Calu3 (cell line): ENCODE measurements at places on chromosomes 16 and 17. TPM values are rescaled to one million over a fixed set of nuclear protein-coding genes. Genes with fewer than 3 reads are reported as not detected.

GRCh38 chr17:62995377-62995885, 29.4 kb downstream of the TANC2 start:
- DNase-seq: peak; percentile 21

DNA sequence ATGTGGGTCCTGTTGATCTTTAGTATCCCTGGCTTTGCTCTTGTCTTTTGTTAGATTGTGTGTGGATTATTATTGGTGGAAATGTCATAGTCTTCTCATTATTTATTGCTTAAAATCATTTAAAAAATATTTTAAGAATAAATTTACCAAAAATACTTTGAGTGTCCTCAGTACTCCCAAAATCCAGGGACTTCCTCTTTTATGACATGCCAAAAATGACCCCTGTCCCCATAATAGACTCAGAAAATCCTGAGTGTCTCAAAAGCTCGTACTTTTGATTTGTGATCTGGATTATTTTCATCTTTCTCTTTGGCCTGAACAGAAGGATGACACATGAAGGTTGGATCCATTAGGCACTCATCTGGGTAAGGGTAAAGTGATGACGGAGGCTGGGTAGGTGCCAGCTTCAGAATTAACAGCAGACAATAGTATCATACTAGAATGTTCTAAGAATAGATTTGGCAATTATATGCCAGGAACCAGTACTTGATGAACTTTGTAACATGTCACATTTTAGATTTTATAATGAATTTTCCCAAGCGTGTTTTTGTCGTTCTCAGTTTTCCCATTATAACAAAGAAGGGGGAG, 602.2 kb upstream of the CDH8 start:
- DNase-seq: no peak

- DNase-seq: no peak
Observed at GRCh38 chr16:13808102-13808501, 111.9 kb upstream of the ERCC4 start.

- peak; percentile 91 for DNase-seq
Observed at GRCh38 chr17:75601057-75601987, 13.7 kb downstream of the MYO15B start.

GRCh38 chr17:75457047-75457654, 716 bp downstream of the TMEM94 start:
- DNase-seq: peak; percentile 32

- DNase-seq: no peak
Observed at GRCh38 chr17:507441-507840, 154.8 kb upstream of the RPH3AL start.

DNA sequence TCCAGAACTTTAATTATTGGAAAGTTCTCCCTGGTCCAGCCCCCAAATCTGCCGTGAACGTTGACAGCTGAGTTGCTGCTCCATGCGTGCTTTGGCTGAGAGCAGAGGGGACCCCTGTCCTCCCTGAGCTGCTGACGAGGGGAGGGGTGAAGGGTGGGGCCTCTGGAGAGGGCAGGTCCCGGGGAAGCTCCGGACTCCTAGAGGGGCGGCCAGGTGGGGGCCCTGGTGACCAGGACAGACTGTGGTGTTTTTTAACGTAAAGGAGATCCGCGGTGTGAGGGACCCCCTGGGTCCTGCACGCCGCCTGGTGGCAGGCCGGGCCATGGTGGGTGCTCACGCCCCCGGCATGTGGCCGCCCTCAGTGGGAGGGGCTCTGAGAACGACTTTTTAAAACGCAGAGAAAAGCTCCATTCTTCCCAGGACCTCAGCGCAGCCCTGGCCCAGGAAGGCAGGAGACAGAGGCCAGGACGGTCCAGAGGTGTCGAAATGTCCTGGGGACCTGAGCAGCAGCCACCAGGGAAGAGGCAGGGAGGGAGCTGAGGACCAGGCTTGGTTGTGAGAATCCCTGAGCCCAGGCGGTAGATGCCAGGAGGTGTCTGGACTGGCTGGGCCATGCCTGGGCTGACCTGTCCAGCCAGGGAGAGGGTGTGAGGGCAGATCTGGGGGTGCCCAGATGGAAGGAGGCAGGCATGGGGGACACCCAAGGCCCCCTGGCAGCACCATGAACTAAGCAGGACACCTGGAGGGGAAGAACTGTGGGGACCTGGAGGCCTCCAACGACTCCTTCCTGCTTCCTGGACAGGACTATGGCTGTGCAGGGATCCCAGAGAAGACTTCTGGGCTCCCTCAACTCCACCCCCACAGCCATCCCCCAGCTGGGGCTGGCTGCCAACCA, at the start of gene MC1R:
MC1R (plus strand) TSS at position 410 of the 895 bp plus-strand sequence; CDS start at position 807, 397 bp downstream.
- peak; percentile 63 for DNase-seq

DNA sequence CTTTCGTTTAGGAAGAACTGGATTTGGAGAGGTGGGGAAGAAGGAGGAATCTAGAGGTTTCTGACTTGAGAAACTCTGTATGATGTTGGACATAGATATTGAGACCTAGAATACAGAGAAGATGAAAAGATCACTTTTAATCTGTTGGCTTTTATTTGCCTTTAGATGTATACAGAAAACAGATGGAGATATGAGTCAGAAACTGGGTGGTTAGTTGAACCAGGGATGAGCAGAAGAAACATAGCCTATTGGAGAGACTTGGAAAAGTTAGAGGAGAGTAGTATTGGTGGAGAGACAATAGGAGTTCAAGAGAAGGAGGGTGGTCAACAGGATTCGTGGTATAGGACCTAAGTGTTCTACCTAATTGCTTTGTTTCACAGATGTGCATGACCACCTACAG, 5.1 kb downstream of the PHAF1 start:
- no peak for DNase-seq

DNA sequence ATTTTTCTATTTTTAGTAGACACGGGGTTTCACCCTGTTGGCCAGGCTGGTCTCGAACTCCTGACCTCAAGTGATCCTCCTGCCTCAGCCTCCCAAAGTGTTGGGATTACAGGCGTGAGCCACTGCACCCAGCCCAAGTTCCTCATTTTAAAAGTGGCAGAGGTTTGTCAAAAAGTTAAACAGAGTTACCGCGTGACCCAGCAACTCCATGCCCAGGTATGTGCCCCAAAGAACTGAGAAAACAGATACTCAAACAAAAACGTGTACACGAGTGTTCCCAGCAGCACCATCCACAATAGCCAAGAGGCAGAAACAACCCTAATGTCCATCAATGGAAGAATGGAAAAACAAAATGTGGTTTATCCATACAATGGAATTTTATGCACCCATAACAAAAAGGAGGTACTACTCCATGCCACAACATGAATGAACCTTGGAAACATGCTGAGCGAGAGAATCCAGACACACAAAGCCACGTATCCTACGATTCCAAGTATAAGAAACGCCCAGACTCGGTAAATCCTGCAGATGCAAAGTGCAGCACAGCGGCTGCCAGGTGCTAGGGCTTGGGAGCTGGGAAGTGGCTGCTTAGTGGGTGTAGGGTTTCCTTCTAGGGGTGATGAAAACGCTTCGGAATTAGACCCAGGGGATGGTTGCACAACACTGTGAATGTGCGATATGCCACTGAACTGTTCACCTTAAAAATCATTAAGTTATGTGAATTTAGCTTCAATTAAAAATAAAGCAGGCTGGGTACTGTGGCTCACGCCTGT, 24.8 kb downstream of the ADCY9 start:
- DNase-seq: no peak

Gene P2RX5
- 11.1 and 11.6 TPM in 2 replicates for total RNA-seq

- peak; percentile 81 for DNase-seq
Observed at GRCh38 chr17:7021993-7022778, 664 bp upstream of the BCL6B start.

Gene OR1F1
- total RNA-seq: 0.40 and 0.54 TPM in 2 replicates

DNA sequence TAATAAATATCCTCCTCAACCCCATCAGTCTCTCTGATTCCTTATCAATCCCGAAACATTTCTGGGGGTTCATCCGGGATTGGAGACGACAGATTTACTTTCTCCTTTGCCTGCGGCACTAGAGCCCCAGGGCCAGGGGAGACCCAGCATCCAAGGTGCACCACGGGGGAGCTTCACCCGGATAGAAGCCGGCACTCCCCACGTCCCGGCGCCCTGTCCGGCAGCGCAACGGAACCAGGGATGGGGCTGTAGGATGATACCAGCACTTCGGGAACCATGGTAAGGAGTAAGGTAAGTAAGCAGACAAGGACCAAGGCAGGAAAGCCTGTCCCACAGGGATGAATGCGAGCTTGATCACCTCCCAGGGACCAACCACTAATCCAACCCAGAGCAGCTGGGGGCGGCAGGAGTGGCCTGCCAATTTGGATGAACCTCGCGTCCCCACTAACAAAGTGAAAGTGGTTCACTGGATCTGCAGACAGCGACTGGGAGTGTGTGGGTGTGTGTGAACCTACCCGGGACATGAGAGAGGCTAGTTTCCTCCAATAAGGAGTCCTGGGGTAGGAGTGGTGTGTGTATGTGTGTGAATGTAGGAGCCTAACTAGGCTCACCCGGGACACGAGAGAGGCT, 11.9 kb downstream of the POLR3K start:
- no peak for DNase-seq

Gene NEURL4
- total RNA-seq: 31.9 and 33.0 TPM in 2 replicates

DNA sequence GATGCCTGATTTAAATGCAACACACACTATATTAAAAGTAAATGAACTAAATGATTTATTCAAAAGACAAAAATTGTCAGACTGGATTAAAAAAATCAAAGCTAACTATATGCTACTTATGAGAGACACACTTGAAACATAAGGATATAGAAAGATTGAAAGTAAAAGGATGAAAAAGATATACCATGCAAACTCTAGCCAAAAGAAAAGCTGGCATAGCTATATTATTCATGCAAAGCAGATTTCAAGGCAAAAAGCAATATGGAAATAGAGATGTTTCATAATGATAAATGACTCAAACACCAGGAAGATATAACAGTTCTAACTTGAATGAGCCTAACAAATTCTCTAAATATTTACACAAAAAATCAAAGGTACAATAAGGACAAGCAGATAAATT, 149.2 kb downstream of the MYO1D start:
- no peak for DNase-seq

Gene FOXN1
- not detected in 2 replicates for total RNA-seq

- peak; percentile 1 for DNase-seq
Observed at GRCh38 chr17:34852614-34853013, 108.6 kb downstream of the CCT6B start.

Gene CNGB1
- total RNA-seq: 0.19 TPM in 1 of 2 replicates, not detected in the other

- DNase-seq: peak; percentile 21
Observed at GRCh38 chr17:38925263-38925995, at the start of gene LASP1NB. TSS of gene LASP1NB (plus strand) at chr17:38925614.

Gene MAF
- 0.64 and 0.97 TPM in 2 replicates for total RNA-seq

Gene CAPNS2
- total RNA-seq: not detected in 2 replicates

DNA sequence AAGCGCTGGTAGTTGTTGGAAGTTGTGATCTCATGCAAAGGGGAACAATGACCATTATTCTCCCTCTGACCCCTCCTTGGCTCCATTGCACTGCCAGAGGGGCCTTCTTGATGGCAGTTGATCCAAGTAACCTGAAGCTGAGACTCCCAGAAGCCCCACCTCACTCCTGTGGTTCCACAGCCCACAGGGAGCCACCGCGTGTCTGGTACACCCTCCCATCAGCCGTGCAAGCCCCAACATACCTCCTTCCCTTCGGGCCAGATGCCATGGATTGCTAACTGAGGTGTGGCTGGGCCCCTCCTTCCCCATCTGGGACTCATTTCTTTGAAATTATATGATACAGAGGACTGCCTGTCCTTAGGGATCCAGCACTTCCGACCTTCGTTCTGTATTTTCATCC, 17.8 kb downstream of the SAP30BP start:
- DNase-seq: peak; percentile 82

- DNase-seq: no peak
Observed at GRCh38 chr17:10612957-10613744, 44.0 kb downstream of the MYH3 start.

GRCh38 chr16:4420505-4421105, 4.2 kb upstream of the CORO7 start:
- DNase-seq: no peak

DNA sequence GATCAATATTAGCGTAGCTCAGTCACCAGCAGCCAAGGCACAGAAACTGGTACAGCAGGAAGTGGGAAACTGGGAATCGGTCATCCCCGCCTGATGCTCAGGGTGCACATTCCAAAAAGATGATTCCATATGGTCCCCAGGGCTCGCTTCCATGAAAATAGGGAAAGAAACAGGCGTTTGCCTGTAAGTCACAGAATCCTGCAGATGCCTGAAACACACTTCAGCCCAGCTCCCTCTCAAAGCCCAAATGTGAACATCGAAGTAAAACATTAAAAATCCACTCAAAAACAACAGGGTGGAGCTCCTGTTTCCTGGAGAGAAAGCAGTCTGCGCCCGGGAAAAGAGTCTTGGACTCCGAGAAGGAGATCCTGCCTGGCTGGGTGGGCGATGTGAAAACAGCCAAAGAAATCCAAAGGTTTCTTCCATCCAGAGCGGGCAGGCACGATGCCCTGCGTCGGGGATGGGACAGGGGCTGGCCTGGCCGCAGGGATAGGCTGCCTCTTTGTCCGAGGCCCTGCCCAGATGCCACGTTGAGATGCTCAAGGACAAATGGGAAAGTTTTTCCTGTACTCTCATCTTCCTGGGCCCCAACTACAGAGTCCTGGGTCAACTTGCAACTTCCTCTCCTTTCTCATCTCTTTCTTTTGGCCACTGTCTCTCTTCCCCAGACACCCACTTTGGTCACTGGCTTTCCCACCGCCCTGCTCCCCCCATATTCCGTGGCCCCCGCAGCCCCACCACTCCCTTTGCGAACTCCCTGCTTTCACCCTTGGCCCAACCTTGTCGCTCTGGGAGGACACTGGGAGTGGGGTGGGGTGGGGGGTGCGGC, 743 bp downstream of the WIPI1 start:
- DNase-seq: peak; percentile 74

DNA sequence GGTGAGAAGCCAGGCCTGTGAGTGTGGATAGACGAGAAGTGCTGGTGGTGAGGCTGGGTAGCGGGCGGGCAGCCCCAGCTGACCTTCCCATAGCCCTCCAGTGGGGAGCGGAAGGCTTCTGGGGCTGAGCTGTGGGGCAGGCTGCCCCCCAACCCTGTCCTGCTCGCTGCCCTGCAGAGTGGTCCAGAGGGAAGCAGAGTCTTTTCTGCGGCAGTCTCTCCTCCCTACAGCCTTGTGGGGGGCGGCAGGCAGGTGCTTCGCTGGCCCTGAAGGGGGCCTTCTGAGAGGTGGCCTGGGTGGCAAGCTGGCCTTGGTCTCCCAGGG, 3.7 kb downstream of the NLGN2 start:
- DNase-seq: no peak

Gene DNAH17
- 0.19 and 0.61 TPM in 2 replicates for total RNA-seq

Gene PPL
- 75.0 and 104 TPM in 2 replicates for total RNA-seq

- no peak for DNase-seq
Observed at GRCh38 chr16:89704281-89704680, 2.8 kb upstream of the SPATA2L start.

Gene RHBDL3
- 0.24 and 0.27 TPM in 2 replicates for total RNA-seq

- DNase-seq: no peak
Observed at GRCh38 chr16:68436581-68436980, 11.7 kb downstream of the SMPD3 start.

DNA sequence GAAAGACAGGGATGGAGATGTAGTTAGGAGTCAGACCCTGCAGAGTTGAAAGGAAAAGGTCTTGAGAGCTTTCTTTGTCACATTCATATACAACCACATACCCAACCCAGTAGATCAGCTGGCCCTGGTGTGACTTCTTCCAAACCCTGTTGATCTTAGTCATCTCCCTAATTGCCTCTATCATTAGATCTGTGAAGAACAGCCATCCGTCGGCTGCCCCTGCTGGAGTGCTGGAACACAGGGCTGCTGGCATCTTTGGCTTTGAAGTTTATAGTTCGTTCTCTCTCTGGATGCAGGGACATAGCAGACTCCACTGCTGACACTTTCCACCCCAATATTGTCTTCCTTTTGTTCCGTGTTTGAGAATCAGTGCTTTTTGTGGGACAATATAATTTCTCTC, 10.4 kb upstream of the SMG8 start:
- no peak for DNase-seq
